ENCODE measurements at places on chromosomes 13 and 19. TPM values are rescaled to one million over a fixed set of nuclear protein-coding genes. Genes with fewer than 3 reads are reported as not detected.

- no peak overlapping the region for H3K4me3 ChIP-seq
- no peak overlapping the region for H3K27ac ChIP-seq
- no peaks in the 10 kb centered on the region for H3K4me1 ChIP-seq
- H3K36me3 ChIP-seq = no peaks in the 10 kb centered on the region
- no peak for DNase-seq
- H3K27me3 ChIP-seq = no peaks in the 10 kb centered on the region
Measured at GRCh38 chr19:5089283-5089682, 120.4 kb downstream of the KDM4B start.

GRCh38 chr13:41452462-41452861 lies 4.9 kb upstream of the RGCC start:
- peaks cover 6% of the 10 kb centered on the region for H3K4me1 ChIP-seq
- no peaks in the 10 kb centered on the region for H3K36me3 ChIP-seq
- no peak overlapping the region for H3K4me3 ChIP-seq
- H3K27ac ChIP-seq = no peak overlapping the region
- no peak for DNase-seq

The ATP4A gene
- total RNA-seq = not detected

GRCh38 chr13:98556968-98557631 lies 19.8 kb downstream of the STK24 start:
- no peaks in the 10 kb centered on the region for H3K27me3 ChIP-seq
- no peak overlapping the region for H3K4me3 ChIP-seq
- peaks cover 12% of the 10 kb centered on the region for H3K36me3 ChIP-seq
- no peak for DNase-seq
- H3K27ac ChIP-seq = peak overlapping the region; percentile 44
- H3K4me1 ChIP-seq = peaks cover 77% of the 10 kb centered on the region

DNA sequence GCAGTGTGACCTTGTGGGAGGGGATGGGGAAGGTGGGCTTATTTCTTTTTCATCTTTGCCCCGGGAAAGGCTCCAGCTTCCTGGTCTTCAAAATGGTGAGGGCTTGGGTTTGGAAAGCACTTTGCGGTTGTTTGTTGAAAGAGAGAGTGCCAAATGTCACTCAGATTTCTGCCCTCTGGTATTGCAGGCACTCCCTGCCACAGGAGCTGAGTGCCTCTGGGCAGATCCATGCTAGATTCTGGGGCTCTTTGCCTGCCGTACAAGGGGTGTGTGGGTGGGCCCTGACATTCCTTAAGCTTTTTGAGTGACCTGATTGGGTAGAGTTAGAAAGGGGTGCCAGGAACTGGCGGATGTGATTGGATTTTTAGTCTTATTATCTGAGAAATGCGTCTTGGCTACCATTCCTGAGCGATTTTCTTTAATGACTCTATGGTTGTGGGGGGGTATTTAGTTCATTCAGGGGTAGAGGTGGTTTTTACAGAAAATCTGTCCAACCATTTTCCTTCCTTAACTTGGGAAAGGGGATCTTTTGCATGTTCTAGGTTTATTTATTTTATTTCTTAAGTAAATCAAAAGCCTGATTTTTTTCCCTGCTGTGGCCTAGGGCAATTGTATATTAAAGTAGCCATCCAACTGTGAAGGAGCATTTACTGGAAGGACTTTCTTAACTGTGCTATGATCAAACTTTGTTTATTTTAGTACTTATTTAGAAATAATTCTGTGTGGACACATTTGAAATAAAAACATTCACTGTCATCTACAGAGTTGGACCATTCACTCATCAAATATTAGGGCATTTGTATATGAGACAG lies 3.2 kb downstream of the ARHGAP35 start:
- H3K4me1 ChIP-seq = peaks cover 26% of the 10 kb centered on the region
- no peak for DNase-seq
- no peaks in the 10 kb centered on the region for H3K27me3 ChIP-seq
- peaks cover 2% of the 10 kb centered on the region for H3K36me3 ChIP-seq
- H3K27ac ChIP-seq = no peak overlapping the region

- no peak overlapping the region for H3K27ac ChIP-seq
- DNase-seq = no peak
- H3K27me3 ChIP-seq = no peaks in the 10 kb centered on the region
- peaks cover 34% of the 10 kb centered on the region for H3K4me1 ChIP-seq
Measured at GRCh38 chr19:17721821-17722220, 2.5 kb downstream of the MAP1S start.

GRCh38 chr13:33994826-33995502 lies 177.0 kb downstream of the RFC3 start:
- DNase-seq = no peak
- H3K4me1 ChIP-seq = no peaks in the 10 kb centered on the region
- no peak overlapping the region for H3K4me3 ChIP-seq
- H3K27ac ChIP-seq = no peak overlapping the region
- H3K27me3 ChIP-seq = no peaks in the 10 kb centered on the region
- H3K36me3 ChIP-seq = no peaks in the 10 kb centered on the region

DNA sequence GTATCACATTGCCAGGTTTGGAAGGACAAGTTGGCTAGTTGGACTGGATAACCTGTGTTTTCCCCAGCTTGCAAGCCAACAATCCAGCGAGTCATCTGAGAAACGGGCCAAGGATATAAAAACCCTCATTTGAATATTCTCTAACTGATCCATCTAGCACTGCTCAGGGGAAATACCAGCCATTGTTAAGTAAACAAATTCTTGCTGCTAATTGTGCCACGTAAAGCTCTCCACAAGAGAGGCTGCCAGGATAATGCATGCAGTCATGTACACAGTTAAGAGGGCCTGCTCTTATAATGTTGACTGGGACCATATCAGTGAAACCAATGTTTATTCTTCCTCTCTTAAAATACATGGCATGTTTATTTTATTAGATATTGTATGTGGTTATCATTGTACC lies 663.2 kb upstream of the SGCG start:
- H3K27ac ChIP-seq = no peak overlapping the region
- no peak for DNase-seq
- H3K4me1 ChIP-seq = no peaks in the 10 kb centered on the region
- no peaks in the 10 kb centered on the region for H3K27me3 ChIP-seq
- H3K4me3 ChIP-seq = no peak overlapping the region

DNA sequence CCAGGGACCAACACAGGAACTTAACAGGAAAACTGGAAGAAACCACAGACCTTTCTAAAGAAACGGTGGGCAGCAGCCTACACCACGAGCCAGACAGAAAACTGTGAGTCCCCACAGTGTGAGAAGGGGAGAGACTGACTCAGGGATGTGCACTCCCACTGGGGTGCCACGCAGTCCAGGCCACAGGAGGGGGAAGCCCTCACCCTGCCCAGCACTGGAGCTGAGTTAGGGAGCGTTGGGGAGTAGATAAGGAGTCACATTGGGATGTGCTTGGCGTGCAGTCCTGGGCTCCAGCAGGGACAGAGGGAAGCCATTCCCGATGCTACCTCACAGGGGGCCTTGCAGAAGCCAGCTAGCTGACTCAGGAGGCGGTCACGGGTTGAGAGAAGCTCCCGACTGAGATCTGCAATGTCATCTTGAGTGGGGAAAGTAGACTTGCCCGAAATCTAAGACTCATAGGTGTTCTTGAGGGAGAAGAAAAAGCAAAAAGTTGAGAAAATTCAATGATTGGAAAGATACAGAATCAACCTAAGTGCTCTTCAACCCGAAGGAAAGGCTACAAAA lies 17.3 kb downstream of the SIGLEC8 start:
- DNase-seq = peak; percentile 43
- H3K4me3 ChIP-seq = peak overlapping the region; percentile 62
- peaks cover 42% of the 10 kb centered on the region for H3K4me1 ChIP-seq
- peaks cover 8% of the 10 kb centered on the region for H3K27me3 ChIP-seq

The EHD2 gene
- 0.27 TPM for total RNA-seq

DNA sequence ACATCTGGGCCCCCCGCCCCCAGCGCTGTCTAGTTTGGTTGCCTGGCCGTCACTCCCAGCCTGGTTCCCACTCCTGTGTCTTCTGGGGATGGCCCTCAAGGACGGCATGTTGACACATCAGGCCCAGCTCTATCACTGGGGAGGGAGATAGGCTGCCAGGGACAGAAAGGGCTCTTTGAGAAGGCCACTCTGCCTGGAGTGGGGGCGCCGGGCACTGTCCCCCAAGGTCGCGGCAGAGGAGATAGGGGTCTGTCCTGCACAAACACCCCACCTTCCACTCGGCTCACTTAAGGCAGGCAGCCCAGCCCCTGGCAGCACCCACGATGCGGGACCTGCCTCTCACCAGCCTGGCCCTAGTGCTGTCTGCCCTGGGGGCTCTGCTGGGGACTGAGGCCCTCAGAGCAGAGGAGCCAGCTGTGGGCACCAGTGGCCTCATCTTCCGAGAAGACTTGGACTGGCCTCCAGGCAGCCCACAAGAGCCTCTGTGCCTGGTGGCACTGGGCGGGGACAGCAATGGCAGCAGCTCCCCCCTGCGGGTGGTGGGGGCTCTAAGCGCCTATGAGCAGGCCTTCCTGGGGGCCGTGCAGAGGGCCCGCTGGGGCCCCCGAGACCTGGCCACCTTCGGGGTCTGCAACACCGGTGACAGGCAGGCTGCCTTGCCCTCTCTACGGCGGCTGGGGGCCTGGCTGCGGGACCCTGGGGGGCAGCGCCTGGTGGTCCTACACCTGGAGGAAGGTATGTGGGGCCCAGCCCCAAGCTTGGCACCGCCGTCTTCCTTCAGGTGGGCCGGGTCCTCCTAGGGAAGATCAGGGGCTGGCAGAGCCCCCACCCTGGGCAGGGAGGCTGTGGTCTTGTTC lies at the start of gene AMH:
AMH (plus strand) TSS at position 314 of the 857 bp plus-strand sequence; CDS start at position 324, 10 bp downstream.
- peaks cover 11% of the 10 kb centered on the region for H3K36me3 ChIP-seq
- H3K27me3 ChIP-seq = peaks cover 12% of the 10 kb centered on the region
- H3K4me3 ChIP-seq = no peak within 1 kb of the TSS
- no peak for DNase-seq
- peaks cover 14% of the 10 kb centered on the region for H3K4me1 ChIP-seq
- no peak within 1 kb of the TSS for H3K27ac ChIP-seq

DNA sequence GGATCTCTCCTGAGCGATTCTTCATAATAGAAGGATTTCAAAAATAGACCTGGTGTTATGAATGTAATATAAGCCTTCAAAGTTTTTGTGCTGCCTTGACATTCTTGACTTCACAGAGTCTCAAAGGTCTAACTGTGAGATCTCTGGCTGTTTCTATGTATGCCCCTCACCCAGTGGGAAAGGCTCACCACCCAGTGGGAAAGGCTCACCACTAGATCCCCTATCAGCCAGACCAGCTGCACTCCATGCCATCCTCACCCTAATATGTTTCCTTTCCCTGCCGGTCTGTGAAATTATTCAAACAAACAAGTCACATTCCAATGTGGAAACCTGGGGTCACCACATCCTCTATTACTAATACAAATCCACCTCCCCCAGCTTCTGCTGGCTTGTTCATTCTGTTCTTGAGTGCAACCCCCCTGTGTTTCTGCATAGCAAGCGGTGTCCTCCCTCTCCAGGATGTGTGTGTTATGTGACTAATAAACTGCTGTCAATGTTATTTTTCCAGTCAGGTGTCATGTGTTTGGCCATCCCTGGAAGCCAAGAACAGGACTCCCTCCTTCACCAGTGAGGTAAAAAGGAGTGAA lies 13.8 kb upstream of the SLITRK1 start:
- H3K4me3 ChIP-seq = no peak overlapping the region
- H3K4me1 ChIP-seq = no peaks in the 10 kb centered on the region
- DNase-seq = no peak
- H3K27me3 ChIP-seq = no peaks in the 10 kb centered on the region
- no peak overlapping the region for H3K27ac ChIP-seq
- H3K36me3 ChIP-seq = no peaks in the 10 kb centered on the region

The TRPM4 gene
- total RNA-seq = 0.62 TPM

DNA sequence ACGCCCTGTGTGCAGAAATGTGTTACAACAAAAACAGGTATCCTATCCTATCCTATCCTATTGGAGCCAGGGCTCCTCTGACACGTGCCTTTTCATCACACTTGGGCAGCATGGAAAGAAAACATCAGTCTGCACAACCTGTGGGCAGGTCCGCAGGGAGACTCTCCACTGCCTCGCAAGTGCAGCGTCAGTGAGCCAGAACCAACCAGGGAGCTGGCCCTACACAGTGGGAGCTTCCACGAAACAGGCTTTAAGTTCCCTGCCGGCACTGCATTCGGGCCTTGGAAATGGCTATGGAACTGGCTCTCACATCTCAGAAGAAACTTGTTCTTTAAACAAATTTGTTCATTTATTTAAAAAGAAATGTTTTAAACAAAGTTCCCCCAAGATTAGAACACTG lies 49.5 kb downstream of the SLC7A1 start:
- no peaks in the 10 kb centered on the region for H3K27me3 ChIP-seq
- no peak overlapping the region for H3K27ac ChIP-seq
- peaks cover 54% of the 10 kb centered on the region for H3K36me3 ChIP-seq
- DNase-seq = no peak
- H3K4me1 ChIP-seq = peaks cover 50% of the 10 kb centered on the region
- H3K4me3 ChIP-seq = no peak overlapping the region

All from activated naive CD4-positive, alpha-beta T cell treated with anti-CD3 and anti-CD28 coated beads for 36 hours (primary cell).